ENCODE measurements at places on chromosomes 5 and 9.

DNA sequence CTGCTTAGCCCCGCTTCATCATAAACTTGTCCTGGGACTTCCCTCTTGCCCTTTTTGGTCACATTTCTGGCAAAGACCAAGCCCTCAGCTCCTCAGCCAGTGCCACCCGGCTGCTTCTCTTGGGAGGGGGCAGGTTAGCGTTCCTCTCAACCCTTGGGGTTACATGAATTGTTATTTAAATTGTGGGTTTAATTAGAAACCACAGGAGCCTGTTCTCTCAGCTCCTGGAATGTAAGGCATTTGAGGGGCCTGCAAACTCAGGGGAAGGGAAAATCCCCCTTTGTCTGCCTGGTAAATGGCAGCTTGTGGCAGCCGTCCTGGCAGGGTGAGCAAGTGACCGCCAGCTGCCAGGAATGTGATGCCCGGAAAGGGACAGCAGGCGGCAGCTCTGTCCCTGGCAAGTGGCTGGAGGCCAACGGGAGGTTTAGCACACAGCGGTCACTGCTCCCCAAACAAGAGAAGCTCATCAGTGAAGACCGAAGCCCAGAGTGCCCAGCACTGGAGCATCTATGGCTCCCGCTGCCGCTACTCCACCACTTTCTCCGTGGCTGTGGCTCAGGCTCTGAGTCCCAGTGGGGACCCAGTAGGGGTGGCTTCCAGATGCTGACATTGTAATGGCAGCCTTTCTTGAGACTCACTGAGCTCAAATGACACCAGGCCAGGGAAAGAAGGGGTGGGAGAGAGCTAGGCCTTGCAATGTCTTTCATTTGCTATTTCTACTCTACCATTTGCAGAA lies 51.7 kb downstream of the SHB start:
- DNase-seq = no peak

- no peak for DNase-seq
Observed at GRCh38 chr9:18143073-18143745, 330.7 kb upstream of the ADAMTSL1 start.

DNA sequence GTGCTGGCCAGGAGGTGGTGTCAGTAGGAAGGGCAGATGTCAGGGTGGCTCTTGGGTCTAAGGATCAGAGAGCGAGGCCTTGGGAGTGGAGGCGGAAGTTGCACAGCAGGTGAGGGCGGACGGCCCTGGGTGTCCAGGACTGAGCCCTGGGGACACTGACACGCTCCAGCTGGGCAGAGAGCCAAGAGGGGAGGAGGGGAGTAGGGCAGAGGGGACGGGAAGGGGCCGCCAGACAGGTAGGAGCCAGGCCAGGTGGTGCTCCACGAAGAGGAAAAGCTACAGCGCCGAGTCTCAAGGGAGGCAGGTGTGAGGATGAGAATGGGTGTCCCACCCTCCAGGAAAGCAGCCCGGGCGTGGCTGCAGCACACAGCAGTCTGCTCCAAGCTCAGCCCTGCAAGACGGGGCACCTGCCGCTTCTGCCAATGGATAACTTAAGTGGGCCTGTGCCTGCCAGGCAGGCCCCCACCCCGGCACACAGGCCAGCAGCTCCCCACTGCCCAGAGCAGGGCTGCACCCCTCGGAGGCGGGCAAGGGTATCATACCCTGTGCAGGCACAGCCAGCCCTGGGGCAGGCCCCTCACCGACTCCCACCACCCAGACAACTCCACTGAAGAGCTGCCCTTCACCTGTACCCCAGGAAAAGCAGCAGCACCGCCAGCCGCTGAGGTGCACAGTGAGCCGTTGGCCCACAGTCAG lies 4.9 kb downstream of the TPRN start:
- DNase-seq = no peak

DNA sequence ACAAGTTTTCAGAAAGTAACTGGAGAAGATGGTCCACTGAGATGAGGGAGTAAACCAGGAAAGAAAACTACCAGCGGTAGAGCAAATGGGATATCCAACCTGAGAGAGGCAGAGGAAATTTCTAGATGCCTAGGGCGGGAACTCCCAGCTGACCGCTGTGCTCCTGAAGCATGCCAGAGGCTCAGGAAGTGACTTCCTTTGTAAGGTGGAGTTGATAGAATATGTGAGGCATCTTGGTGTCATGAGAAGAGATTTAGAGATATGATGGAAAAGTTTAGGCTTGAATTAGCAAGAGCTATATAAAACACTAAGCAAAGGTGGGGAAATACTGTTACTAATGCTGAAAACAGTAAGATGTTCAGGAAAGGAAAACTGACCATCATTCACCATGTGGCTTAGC lies 124.1 kb downstream of the C9orf152 start:
- no peak for DNase-seq

- no peak for DNase-seq
Observed at GRCh38 chr9:123807251-123807650, 122.7 kb downstream of the DENND1A start.

DNA sequence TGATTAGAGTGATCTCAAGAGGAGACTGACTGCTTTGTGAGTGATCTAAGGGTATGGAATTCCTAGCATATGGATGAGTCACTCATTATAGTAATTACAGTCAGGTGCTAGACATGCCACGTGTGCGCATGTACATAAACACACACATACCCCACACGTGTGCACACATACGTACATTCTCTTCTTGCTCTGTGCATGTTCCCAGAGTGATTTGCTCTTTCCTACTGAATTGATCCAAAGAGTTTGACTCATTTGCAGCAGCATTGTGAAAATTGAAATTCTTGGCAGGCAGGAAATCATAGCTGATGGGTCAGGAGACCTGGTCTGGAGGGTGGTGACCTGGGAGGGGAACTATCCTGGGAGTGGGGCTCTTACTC lies 63.8 kb downstream of the ANGPTL2 start:
- no peak for DNase-seq

Measured in Right ventricle myocardium inferior (tissue), 1 donor.